Spinal cord (tissue), 10 donors: ENCODE measurements at places on chromosomes 13 and 19.

DNA sequence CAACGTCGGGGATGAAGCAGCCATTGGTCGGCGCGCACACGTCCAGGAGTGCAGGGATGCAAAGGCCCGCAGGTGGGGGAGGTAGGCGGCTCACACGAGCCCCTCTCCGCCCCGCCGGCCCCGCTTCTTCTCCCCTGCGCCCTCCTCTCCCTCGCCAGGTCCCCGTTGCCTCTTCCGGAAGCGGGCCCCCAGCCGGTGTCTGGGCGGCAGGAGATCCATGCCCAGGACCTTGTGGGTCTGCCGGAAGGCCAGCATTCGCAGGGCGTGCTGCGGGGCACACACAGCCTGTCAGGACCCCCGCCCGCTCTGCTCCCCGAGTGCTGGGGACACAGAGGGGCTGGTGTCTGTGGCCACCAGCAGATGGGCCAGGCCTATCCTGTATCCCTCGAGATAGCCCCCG, 19.7 kb upstream of the MATK start:
- no peak for DNase-seq

DNA sequence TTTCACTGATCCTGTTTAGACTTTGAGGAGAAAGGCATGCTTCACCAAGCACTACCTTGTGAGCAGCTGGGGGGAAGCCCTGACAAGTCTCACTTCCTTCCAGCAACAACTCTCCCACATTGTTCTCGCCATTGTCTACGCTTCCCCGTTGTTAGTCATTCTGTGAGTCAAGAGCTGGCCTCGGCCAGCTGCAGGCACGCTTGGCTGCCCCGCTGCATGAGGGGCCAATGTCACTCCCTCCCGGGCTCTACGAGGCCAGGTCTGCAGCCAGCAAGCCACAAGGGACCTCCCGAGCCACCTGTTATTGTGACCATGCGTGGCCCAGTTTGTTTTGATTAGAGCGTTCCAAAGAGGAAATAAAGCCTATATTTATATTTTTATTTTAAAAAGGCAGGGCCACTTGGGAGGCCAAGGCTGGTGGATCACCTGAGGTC, 220.9 kb downstream of the FOXO1 start:
- no peak for DNase-seq

GRCh38 chr13:77184455-77184854, 142.4 kb downstream of the MYCBP2 start:
- no peak for DNase-seq

- DNase-seq = no peak
Measured at GRCh38 chr19:50657222-50657669, 8.0 kb downstream of the C19orf81 start.

DNA sequence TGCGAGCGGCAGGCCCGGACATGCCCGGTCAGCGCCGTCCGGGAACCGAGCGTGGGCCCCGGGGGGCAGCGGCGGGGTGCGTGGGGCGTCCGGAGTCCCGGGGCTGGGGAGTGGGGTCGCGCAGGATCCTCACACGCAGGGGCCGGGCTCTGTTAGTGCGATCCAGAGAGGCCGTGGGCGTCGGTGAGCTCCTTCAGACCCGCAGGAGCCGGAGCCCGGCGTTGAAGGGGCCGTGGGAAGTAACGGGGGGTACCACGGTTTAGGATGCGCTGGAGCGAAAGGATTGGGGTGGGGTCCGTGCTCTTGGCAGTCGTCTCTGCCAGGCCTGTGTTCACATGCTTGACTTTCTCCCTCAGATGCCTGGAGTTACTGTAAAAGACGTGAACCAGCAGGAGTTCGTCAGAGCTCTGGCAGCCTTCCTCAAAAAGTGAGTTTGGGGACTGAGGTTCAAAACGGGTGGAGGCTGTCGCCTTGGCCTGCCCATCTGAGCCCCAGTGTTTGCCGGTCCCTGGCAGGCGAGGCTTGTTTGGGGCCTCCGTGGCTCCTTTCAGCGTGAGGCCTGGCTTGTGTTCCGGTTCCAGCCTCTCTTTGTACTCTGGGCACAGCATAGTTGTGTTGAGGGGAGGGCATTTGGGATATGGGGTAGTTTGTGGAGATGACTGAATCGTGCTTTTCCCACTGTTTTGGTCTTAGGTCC, 512 bp downstream of the RPS19 start:
- no peak for DNase-seq

GRCh38 chr19:1238369-1239303, 831 bp upstream of the CBARP start:
- DNase-seq = no peak

GRCh38 chr13:43482026-43482425, 304.7 kb downstream of the ENOX1 start:
- DNase-seq = no peak

DNA sequence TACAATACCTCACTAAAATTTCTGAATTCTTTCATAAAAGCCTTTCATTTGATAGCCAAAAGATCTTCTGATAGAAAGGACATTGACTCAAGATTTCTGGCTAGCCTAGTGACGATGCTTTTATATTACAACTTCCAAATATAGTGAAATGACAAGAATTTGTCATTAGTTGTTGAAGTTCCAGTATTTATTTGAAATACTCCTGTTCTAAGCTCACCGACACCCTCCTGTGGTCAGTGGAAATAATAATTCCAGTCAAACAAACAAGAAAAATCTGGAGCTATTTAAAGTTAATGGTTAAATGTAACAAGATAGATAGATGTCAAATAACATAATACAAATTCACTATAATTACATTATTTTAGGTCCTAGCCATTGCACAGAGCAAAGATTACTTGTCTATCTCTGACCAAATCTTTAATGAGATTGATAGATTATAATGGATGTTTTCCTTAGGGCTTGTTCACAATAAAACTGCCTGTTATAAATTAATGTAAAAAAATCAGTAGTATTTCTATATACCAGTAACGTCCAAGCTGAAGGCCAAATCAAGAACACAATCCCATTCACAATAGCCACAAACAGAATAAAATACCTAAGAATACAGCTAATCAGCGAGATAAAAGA, 195.5 kb downstream of the RGCC start:
- DNase-seq = peak; percentile 84

GRCh38 chr13:72346716-72347115, 380.7 kb downstream of the MZT1 start:
- no peak for DNase-seq

- no peak for DNase-seq
Measured at GRCh38 chr13:51793570-51794271, 10.2 kb downstream of the DHRS12 start.

GRCh38 chr19:49847731-49848696, 2.9 kb upstream of the PTOV1 start:
- DNase-seq = no peak

GRCh38 chr19:34662919-34663318, 14.0 kb downstream of the SCGB2B2 start:
- DNase-seq = no peak

DNA sequence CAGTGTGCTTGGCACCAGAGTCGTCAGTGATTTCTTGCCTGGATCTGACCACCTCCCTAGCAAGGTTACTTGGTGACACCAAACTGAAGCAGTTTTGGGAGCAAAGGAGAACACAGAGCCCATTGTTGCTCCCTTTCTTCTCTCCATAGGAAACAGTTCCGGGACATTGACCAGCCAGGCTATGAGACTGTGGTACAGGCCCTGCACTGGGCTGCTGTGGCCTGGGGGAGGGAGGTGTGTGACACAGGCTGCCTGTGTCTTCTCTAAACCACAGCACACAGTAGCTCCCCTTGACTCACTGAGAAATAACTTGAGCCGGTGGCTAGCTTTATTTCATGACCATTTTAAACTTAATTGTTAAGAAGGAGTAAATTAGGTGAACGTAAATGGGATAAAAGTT, 214.8 kb upstream of the UBL3 start:
- DNase-seq = no peak
